ENCODE measurements at places on chromosomes 16 and 17.

GRCh38 chr16:3745751-3746355 lies 28.5 kb upstream of the TRAP1 start:
- no peak overlapping the region for H3K4me3 ChIP-seq
- H3K4me1 ChIP-seq, result no peaks in the 10 kb centered on the region
- H3K27me3 ChIP-seq, result no peaks in the 10 kb centered on the region

DNA sequence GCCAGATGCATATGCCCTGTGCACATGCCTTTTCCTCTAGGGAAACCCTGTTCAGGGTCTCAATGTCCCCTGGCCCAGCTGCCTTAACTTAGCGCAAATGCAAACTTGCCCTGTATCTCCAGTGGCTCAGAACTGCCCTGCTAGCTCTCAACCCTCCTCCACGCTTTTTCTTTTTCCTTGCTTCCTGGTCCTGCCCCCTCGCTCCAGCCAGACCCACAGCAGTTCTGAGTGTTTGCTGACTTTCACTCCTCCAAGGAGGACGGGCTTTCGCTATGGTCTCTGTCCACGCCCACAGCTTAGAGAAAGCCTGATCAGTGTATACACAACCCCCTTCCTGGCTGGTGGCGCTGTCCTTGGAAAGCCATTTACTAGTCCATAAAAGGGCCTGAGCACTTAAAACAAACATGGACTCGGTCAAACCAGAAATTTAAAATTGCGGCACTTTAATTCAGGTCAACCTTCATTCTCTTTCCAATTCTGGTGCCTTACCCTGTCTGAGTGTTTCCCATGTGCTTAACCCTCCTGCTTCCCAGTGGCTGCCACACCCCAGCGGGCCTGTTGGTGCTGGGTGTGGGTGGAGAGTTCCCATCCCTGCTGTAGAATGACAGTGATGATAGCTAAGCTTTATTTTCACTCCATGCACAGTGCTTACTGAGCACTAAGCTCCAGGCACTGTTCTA lies 15.6 kb upstream of the TMEM98 start:
- H3K4me3 ChIP-seq, result no peak overlapping the region
- H3K4me1 ChIP-seq, result no peaks in the 10 kb centered on the region
- no peak for DNase-seq
- no peaks in the 10 kb centered on the region for H3K36me3 ChIP-seq
- no peak overlapping the region for H3K27ac ChIP-seq

DNA sequence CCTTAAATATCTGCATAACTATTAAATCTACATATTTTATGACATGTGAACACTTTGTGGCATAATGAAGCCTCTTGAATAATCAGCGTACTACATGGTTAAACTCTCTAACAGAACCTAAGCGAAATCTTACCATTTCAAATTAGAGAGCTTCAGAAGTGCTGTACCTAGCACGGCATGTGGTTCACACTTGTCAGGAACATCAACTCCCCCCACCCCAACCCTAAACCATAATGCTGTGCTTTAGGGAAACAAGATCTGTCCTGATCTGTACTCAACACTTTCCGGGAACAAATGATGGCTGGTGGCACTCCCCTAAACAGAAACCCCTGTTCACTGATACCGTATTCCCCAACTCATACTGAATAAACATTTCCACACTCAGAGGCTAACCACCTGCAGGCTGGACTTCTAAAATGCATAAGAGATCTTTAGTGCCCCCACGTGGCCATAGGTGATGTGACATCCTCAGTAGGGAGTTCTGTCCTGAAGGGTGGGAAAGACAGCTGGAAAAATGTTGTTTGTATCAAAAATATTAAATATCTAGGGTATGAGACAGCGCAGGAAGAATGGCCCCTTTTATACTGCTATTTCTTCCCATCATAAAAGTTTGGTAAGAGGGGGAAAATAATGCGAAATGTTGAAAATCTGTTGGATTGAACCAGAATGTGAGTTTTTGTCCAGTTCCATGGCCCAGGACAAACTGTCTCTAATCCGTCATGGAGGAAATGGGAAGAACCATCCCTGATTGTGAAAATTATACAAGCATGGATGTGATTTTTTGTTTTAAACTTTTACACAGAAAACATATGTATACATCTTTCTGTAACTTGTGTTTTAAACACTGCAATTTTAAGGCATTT lies 88.6 kb downstream of the USP31 start:
- H3K27me3 ChIP-seq, result no peaks in the 10 kb centered on the region
- H3K27ac ChIP-seq, result no peak overlapping the region
- peaks cover 1% of the 10 kb centered on the region for H3K36me3 ChIP-seq

DNA sequence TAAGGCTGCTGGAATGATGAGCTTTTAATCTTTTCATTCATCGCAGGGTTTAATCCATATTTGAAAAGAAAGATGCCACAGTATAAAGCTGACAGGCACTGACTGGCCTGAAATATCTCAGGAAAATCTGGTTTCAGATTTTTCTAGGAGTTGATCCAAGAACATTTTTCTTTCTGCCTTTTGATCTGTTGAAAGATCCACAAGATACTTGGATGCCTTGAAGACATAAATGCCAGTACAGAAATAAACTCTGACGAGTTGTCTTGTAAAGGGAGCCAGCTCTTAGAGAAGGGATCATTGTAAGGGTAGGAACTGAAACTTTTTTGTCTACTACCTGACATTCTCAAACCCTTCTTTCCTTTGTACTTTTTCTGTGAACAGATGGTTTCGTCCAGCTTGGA lies 25.4 kb upstream of the KRT20 start:
- DNase-seq, result no peak
- H3K27me3 ChIP-seq, result no peaks in the 10 kb centered on the region
- H3K27ac ChIP-seq, result peak overlapping the region; percentile 96
- no peaks in the 10 kb centered on the region for H3K36me3 ChIP-seq
- H3K4me3 ChIP-seq, result no peak overlapping the region
- H3K4me1 ChIP-seq, result peaks cover 37% of the 10 kb centered on the region
